Tibial artery (tissue), 4 donors: ENCODE measurements at places on chromosomes 7 and 10.

GRCh38 chr10:66837990-66838389 is 87.8 kb upstream of the LRRTM3 start:
- DNase-seq: no peak

GRCh38 chr10:125823663-125824251 is 411 bp downstream of the BCCIP start:
- no peak for DNase-seq

- DNase-seq: no peak
Observed at GRCh38 chr7:92750447-92750839, 85.9 kb downstream of the CDK6 start.

DNA sequence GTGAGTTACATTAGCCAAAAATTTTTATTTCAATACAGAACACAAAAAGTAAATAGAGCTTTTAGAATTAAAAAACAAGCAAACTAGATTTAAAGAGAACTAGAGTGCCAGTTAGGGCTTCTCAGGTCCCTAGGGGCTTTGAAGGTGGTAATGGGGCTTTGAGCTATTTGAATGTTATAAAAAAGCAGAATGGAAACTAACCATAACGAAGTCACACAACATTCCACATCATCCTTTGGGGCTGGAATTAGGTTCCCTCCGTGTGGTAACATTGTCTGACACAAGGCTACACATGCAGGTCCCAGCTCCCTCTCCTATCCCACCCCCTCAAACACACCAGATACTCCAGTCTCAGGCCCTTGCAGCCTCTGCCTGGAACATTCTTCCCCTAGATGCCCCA is 15.3 kb downstream of the JAZF1 start:
- DNase-seq: no peak

DNA sequence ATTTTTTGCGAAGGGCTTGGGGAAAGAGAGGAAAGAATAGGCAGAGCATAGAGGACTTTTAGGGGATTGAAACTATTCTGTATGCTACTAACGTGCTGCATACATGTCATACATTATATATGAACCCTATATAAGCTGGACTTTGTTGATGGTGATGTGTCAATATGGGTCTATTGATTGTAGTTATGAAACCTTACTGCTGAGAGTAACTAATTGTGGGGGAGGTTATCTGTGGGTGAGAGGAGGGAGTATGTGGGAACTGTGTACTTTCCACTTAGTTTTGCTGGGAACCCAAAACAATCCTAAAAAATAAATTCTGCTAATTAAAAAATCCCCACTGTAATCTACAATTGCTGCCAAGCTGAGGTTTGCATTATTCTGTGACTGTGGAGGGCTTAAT is 15.3 kb upstream of the CYP2C19 start:
- no peak for DNase-seq

GRCh38 chr10:79562135-79562756 is 2.0 kb upstream of the SFTPA2 start:
- no peak for DNase-seq

DNA sequence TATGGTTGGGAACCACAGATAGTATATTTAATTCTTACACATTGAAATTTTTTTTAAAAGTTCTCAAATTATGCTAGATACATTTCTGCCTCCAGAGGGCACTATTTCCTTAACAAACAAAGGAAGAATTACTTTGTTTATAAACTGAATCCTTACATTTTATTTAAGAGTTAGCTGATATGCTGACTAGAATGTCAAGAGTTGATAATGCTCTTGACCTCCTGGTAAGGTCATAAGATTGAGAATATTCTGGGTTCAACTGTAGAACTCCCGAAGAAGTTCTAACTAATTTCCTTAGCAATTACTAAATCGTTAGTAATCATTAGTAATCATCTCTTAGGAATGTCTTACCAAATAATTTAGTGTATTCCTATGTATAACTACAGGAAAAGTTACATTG is 95.3 kb upstream of the CYP26C1 start:
- DNase-seq: no peak

GRCh38 chr10:89523274-89523673 is 12.1 kb downstream of the SLC16A12 start:
- DNase-seq: no peak

- DNase-seq: no peak
Observed at GRCh38 chr10:110893559-110894179, 21.9 kb downstream of the PDCD4 start.

DNA sequence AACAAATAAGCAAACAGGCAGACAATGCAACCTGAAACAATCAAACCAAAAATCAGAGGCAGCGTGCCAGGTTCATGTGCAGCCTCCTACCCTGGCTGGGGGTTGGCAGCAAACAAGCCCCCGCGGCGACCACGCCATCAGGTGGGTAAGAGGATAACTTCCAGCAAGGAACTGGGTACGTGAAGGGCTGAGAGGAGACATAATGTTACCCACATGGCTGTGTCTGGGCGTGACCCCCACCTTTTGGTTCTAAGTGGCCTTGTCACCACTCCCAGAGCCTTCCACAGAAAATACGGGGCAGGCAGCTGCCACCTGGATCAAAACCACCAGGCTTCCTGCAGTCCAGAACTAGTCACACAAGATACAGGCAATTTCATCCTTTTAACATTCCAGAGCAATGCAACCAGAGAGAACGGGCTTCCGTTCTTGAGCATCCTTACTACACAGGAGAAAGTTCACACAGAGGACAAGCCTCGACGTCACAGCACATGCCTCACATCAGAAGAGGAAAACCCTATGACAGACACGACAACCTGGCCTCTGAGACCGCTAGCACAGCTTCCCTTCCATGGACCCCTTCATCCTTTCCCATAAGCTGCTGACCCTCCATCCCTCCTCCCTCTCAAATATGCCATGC is 171.0 kb downstream of the GRID1 start:
- peak; percentile 14 for DNase-seq

DNA sequence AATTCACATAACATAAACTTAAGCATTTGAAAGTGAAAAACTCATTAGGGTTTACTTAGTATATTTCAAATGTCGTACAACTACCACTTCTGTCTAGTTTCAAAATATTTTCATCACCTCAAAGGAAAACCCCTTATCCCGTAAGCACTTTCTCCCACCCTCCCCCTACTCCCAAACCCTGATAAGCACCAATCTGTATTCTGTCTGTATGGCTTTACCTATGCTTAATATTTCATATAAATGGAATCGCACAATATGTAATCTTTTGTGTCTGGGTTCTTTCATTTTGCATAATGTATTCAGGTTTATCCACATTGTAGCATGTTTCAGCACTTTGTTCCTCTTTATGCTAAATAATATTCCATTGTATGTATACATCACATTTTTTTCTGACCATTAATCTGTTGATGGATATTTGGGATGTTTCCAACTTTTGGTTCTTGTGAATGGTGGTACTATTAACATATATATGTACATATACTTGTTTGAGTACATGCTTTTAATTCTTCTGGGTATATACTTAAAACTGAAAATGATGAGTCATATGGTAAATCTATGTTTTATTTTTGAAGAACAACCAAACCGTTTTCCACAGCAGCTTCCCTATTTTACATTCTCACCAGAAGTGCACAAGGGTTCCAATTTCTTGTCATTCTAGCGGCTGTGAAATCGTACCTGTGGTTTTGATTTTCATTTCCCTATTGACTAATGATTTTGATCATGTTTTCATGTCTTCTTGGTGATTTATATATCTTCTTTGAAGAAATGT is 6.2 kb upstream of the STARD3NL start:
- DNase-seq: no peak

- DNase-seq: no peak
Observed at GRCh38 chr10:61503051-61503450, 49.9 kb upstream of the TMEM26 start.

DNA sequence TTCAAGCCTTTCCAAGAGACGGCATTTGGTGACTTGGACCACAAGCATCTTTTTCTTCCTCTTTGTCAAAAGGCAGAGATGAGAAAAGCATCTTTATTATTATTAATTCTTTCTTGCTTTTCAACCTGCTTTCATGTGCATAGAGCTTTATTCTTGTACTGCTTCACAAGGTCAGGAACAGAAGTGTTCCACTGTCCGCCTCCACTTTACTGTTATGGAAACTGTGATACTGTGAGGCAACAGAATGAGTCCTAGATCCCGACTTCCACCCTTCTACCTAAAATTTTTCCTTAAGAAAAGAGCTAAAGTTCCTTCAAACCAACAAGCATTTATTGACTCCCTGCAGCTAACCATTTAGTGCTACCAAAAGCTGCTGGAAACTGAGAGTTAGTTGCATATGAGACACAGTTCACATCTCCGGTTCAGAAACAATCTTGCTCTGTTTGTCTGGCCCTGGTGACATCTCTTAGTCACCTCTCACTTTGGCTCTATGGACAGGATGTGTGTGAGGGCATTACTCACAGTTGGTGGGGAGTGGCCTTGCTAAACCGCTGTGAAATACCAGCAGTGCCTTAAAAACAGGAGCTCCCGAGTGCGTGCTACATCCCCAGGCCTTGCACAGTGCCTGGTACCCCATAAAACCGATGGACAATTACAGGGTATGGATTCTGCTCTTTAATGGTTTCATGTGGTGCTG is 77.1 kb upstream of the TRIL start:
- peak; percentile 30 for DNase-seq

GRCh38 chr7:27922907-27923641 is 183.1 kb downstream of the TAX1BP1 start:
- DNase-seq: no peak

- DNase-seq: peak; percentile 17
Observed at GRCh38 chr7:4102231-4102841, 579.8 kb upstream of the FOXK1 start.

GRCh38 chr10:101400585-101400984 is 46.6 kb downstream of the BTRC start:
- no peak for DNase-seq

DNA sequence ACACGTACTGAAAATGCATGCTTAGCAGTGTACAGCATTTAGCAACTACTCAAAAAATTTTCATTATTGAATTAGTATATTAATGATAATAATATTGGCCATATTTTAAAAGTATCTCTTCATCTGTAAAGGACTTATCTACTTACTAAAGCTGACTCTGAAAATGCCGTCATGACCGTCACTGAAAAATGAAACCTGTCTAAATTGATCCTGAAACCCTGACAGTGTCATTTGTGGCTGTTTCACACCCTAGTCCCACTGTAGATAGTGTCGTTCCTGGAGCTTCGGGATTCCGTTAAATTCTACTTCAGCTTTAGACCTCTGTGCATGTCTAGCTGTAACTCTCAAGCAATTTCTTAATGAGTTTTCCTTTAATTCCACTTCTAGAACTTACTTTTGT is 35.8 kb upstream of the EZH2 start:
- DNase-seq: no peak

DNA sequence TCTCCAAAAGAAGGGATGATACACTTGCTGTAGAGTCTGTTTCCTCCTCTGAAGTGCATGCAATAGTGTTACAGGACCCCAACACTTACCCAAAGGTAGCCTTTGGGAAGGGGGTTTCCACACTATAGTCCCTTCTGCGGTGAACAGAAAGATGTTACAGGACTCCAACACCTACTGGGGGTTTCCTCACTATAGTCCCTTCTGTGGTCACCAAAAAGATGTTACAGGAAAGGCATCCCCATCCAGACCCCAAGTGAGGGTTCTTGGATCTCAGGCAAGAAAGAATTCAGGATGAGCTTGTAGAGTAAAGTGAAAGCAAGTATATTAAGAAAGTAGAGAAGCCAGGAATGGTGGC is 69.2 kb upstream of the PIK3CG start:
- no peak for DNase-seq

DNA sequence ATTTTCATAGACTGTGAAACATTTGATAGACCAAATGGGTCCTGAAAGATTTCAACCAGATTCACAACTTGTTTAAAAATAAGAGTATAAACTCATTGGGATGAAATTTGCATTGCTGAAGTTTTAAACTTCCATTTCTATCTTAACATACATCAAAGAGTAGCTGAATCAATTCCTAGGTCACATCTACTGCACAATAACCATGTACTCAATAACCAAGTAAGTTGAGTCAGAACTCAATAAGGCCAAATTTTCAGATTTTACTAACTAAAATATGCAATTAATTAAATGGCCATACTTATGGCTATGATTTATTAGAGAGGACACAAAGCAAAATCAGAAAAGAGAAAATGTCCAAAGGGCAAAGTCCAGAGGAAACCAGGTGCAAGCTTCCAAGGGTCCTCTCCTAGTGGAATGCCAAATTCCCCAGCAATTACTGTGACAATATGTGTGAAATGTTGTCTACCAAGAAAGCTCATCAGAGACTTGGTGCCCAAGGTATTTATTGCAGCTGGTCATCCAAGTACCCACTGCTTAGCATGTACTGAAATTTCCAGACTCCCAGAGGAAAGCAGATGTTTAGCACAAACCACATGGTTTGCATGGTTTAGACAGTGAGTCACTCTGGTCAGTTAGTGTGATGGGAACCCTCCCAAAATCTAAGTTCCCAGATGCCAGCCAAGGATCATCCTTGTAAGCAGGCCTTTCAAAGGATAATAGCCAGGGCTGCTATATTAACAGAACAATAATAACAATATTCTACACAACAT is 238.9 kb downstream of the IPMK start:
- DNase-seq: no peak

GRCh38 chr10:77156406-77156879 is 481.2 kb downstream of the KCNMA1 start:
- DNase-seq: no peak

DNA sequence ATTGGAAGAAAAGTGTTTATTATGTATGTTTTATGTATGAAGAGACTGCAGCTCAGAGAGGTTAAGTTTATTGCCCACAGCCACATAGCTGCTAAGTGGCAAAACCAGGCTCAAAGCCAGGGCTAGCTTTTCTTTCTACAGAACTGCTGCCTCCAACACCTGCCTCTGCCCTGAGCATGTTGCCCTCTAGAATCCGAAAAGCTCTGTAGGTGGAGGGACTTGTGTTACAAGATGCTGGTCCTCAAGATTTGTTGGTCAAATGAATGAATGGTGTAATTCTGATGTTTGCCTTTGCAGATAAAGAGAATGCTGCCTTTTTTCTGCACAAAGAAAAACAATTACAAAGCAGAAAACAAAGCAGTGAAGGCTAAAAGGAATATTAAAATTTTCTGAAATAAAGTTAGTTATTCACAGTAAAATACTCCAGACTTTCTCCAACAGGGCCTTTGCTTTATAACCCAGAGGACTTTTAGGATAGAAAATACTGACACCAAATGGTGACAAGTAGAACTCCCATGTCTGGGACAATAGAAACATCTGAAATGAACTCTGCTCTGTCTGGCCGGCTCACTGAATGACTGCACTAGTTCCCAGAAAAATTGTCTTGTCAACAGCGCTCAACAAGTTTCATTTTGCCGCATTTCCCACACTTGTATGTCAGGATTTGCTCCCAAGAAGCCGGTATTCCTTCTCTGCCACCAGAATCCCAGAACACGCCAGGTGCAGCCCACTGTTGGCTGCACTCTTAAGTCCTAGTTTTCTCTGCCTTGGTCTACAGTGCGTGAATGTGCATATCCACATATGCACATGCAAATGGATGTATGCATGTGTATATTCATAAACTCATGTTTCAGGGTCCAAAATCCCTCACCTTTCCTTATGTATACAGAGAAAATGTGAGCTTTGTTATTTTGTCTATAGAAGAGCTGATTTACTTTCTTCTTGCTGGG is 11.0 kb upstream of the DNTT start:
- no peak for DNase-seq

- no peak for DNase-seq
Observed at GRCh38 chr10:24449321-24449740, 240.4 kb downstream of the KIAA1217 start.
